ENCODE measurements at places on chromosomes 2 and 18.
A peak's percentile ranks its signal among the peaks of the same experiment; 100 is the strongest.

DNA sequence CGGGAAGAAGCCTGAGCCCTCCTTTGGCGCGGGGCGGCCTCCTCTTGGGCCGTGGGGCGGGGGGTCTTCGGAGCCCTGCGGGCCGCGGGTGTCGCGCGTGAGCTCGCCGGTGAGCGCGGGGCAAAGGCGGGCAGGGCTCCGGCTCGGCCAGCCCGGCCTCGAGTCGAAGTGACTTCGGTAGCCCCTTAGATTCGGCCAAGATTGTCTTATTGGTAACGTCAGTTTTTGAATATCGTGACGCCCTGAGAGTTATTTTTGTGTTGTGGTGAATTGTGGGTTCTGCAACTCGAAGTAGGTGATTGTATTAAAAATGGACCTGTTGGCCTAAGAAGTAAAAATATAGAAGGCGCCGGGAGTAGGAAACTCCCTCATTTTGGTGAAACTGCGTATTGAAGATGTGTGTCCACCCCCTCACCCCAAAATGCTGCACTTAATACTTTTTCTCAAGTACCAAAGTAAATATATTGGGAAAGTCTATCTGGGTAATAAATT lies 669 bp downstream of the MARCHF7 start:
- no peak for DNase-seq

- no peak for DNase-seq
These were observed 76.5 kb upstream of the HPCAL1 start for GRCh38 chr2:10226038-10226724.

- no peak for DNase-seq
These were observed 138.2 kb downstream of the DOK6 start for GRCh38 chr18:69538849-69539248.

GRCh38 chr2:18834341-18834740 lies 245.0 kb upstream of the NT5C1B start:
- no peak for DNase-seq

GRCh38 chr18:77141401-77142118 lies 9.0 kb upstream of the MBP start:
- no peak for DNase-seq

DNA sequence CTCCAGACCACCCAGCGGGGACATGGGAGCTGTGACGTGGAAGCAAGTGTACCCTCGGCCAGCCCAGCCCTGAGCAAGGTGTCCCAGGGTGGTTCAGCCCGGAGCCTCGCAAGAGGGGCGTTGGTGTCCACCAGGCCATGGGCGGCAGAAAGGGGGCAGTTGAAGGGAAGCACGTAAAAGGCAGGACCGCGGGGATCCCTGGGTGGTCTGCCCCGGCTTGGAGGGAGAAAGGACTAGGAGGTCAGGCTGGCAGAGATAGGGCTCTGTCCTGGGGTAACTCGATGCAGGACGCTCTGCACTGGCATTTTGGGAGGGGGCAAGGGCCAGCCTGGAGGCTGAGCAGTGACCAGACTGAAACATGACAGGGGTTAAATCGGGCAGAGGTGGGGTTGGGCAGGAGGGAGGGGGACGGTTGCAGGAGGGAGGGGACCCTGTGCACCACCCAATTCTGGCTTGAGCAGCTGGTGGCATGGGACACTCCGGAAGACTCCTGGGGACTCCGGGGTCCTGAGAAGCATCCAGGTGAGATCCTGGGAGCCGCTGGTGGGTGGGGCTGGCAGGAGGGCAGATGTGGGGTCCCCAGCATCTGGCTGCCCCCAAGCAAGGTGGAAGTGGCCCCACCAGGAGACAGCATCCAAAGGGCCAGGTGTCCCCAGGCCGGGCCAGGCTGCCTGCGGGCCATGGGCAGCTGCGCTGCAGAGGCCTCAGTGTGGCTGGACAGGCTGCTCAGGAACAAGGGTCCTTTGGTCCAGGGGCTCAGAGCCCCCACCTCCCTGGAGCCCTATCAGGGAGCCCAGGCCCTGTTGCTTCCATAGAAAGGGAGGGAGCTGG lies 46.8 kb upstream of the GPC1 start:
- DNase-seq: no peak

GRCh38 chr18:5879479-5879882 lies 15.8 kb downstream of the TMEM200C start:
- DNase-seq: peak; percentile 2

DNA sequence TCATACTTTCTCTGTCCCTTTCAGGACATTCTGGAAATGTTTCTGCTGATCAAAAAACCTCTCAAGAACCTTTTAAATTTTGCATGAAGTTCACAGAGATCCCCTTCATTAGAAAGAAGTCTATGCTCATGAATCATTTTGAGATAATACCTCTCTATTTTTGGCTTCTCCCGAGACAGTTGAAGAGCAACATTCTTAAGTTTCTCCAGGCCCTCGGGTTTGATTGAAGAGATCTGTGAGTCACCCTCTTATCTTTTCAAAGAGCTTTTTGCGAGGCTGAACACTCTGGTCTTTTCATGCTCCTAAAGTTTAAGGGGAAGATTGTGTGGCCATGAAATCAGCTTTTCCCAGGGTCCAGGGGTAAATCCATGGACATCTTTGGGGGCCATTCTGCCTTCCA lies 354.2 kb downstream of the FBXO15 start:
- no peak for DNase-seq

GRCh38 chr2:391696-392095 lies 103.8 kb upstream of the ALKAL2 start:
- no peak for DNase-seq

- DNase-seq: no peak
These were observed 13.8 kb upstream of the KCNF1 start for GRCh38 chr2:10897956-10898355.

DNA sequence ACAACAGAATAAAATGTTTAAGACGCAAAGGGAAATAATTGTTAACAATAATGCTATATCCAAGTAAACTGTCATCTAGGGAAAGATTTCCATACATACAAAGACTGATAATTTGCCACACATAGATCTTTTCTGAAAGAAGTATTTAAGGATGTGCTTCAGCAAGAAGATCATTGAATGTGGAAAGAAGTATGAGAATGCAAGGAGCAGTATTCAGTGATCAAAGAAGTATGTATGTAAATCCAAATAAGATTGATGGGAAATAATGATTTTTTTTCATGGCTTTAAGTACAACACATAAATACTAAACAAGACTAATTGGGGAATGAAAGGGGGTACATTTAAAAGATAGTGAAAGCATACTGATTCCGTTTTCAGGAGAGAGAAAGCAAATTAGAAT lies 410.4 kb upstream of the HS6ST1 start:
- DNase-seq: no peak

- DNase-seq: no peak
These were observed 1641.3 kb upstream of the SLC39A10 start for GRCh38 chr2:194015751-194016150.

DNA sequence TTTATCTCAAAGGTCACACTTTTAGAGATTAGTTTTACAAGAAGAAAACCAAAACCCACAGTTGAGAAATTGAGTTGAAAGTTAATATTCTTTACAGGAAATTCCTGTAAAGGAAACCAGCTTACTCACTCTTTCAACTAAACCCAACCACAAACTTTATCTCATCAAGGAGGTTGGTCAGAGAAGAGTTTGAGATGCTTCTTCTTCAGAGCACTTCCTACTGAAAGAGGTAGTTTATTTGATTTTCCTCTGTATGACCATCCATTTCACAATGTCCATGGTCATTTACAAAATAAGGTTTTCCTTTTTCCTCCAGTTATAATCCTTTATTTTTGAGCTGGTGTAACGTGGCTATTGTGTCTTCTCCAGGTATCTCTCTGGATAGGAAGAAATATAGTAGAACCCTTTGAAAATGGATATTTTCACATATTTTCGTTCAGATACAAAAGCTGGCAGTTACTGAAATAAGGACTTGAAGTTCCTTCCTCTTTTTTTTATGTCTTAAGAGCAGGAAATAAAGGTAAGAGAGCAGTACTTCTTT lies 4.5 kb upstream of the IL18RAP start:
- DNase-seq: no peak

DNA sequence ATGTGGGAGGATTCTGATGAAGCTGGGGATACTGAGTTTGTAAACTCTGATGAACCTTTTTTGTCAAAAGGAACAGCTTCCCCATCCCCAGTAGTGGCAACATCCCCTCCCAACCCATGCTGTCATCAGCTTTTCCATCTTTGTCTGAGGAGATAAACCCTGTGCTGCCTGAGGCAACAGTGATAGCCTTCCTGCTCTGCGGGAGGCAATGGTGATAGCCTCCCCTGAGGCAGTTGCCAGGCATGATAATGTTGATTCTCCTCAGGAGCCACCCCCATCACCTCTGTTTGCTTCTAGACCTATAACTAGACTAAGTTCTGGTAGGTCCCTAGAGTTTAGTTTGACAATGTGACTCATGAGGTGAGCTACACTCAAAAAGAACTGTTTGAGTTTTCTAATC lies 97.5 kb downstream of the ERBB4 start:
- no peak for DNase-seq
